Fibroblast of pulmonary artery (primary cell): ENCODE measurements at places on chromosomes 3 and 15.

DNA sequence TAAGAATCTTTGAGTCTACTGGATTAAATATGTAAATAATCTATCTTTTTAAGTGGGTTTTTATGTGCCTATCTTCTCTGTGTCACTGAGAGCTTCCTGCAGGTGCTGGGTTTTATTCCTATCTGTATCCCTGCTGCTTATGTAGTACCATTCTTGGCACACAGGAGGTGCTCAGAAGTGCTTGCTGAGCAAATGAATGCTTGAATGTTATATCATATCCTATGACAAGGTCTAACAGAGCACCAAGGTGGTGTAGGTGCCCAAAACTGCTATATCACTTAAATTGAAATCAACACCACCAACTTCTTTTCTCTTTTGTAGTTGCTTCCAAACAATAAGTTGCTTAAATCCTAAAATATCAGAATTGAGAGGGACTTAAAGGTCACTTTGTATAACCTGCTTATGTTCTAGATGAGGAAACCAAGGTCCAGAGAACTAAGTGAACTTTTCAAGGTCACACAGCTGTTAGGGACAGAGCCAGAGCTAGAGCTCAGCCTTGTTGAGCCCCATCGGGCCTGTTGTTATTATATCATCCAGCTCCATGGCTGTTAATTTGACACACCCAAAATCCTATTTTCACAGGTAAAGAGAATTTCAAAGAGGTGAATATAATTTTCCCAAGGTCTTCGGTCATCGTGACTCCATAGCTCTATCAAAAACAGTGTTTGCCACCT, 46.0 kb downstream of the CCNL1 start:
- DNase-seq = no peak

DNA sequence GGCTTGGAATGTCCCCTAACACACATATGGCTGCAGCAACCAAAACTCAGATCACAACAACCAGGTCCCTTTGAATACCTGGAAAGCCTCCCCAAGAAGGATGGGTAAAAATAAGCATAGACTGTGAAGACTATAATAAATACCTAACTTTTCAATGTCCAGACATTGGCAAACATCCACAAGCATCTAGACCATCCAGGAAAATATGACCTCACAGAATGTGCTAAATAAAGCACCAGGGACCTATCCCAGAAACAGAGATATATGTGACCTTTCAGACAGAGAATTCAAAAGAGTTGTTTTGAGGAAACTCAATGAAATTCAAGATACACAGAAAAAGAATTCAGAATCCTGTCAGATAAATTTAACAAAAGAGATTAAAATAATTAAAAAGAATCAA, 109.2 kb downstream of the NEDD4 start:
- peak; percentile 54 for DNase-seq

- no peak for DNase-seq
Observed at GRCh38 chr15:65194826-65195547, 9.8 kb upstream of the CLPX start.

DNA sequence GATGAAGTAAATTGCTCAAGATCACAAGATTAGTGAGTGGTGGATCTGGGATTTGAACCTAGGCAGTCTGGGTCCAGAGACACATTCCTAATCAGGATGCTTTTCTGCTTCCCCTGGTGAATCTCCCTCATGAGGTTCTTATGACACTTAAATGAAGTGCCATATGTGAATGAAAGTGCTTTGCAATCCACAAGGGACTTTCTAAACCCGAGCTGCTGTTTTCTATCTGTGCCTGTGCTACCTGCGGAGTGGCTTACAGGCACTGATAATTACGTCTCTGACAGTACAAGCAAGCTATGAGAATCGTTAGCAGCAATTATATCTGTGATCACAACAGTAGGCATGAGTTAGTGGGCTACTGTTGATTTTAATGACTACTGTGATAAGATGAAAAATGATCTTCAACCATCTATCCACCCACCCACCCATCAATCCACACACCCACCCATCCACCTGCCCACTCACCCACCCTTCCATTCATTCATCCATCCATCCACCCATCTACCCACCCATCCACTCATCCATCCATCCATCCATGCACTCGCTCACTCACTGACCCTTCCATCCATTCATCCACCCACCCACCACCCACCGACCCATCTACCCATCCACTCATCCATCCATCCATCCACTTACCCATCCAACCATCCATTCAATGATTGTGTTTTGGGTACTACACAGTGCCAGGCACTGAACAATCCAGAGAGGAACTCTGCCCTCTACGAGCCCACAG, 51.8 kb downstream of the ATP2B2 start:
- no peak for DNase-seq

- no peak for DNase-seq
Observed at GRCh38 chr3:117217760-117218316, 508.3 kb downstream of the TUSC7 start.

DNA sequence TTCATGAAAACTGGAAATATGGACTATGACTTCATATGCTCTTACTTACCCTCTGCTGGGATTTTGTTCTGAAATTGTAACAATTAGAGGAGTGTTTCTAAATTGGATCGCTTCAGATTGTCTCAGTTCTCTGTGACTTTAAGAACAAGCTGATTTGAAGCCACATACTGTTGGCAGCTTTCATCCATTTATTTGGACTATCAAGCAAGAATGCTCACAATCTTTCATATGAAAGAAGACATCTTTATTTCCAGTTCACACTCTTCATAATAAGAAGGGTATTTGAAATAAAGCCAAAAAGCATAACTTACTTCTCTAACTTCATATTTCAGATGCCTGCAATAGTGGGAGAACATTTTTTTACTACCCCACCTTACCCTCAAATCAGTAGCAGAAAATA, 491.6 kb upstream of the TPRG1 start:
- DNase-seq = peak; percentile 58
